NCI-H526 treated with DMSO at 0.1 percent for 48 hours (cell line): ENCODE measurements at places on chromosomes 16 and 17.

- no peak for DNase-seq
These were observed 44.3 kb downstream of the MPRIP start for GRCh38 chr17:17086585-17086984.

- DNase-seq = no peak
These were observed 70.6 kb downstream of the CYB5B start for GRCh38 chr16:69494991-69495392.

GRCh38 chr17:1110862-1111598 is 68.8 kb downstream of the ABR start:
- DNase-seq = no peak

DNA sequence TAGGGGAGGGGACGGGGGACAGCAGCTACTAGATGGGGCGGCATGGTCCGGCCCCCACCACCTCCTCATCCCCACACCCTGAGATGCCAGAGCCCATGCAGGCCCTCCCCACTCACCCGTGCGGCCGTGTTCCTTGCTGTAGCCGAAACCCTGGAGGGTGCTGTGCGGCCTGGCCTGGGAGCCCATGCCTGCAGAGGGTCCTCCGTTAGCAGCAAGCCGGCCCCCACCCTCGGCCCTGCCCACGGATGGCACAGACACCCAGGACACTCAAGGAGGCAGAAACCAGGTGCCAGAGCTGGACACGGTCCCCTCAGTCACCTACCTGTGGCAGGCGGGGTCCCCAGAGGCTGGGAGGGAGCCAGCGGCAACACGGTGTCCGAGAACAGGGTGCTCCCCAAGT is 5.5 kb downstream of the TEPSIN start:
- no peak for DNase-seq

GRCh38 chr16:73113336-73113735 is 65.4 kb upstream of the ZFHX3 start:
- DNase-seq = no peak

- no peak for DNase-seq
These were observed 10.6 kb downstream of the RAB40B start for GRCh38 chr17:82687871-82688270.

DNA sequence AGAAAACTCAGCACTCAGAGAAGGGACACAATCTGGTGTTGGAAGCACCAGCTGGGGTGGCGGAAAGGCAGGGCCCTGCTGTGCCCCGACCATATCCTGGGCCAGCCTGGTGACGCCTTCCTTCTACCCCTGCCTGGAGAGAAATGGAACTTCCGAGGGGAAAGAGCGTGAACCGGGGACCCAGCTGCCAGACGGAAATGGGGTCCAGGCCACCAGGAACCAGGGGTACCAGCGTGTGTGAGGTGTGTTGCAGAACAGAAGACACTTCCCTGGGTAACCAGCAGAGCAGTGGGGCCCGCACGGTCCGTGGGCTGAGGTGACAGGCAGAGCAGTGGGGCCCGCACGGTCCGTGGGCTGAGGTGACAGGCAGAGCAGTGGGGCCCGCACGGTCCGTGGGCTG is 6.8 kb downstream of the RAB40B start:
- no peak for DNase-seq
